Aorta (tissue), 5 donors: ENCODE measurements at places on chromosomes 12 and 14. TPM values are rescaled to one million over a fixed set of nuclear protein-coding genes. Genes with fewer than 3 reads are reported as not detected.

GRCh38 chr12:23290627-23291330 is 658.7 kb downstream of the SOX5 start:
- no peak overlapping the region for H3K4me3 ChIP-seq
- H3K27ac ChIP-seq, result no peak overlapping the region
- no peaks in the 10 kb centered on the region for H3K36me3 ChIP-seq
- DNase-seq, result no peak
- no peaks in the 10 kb centered on the region for H3K27me3 ChIP-seq
- H3K4me1 ChIP-seq, result no peaks in the 10 kb centered on the region

DNA sequence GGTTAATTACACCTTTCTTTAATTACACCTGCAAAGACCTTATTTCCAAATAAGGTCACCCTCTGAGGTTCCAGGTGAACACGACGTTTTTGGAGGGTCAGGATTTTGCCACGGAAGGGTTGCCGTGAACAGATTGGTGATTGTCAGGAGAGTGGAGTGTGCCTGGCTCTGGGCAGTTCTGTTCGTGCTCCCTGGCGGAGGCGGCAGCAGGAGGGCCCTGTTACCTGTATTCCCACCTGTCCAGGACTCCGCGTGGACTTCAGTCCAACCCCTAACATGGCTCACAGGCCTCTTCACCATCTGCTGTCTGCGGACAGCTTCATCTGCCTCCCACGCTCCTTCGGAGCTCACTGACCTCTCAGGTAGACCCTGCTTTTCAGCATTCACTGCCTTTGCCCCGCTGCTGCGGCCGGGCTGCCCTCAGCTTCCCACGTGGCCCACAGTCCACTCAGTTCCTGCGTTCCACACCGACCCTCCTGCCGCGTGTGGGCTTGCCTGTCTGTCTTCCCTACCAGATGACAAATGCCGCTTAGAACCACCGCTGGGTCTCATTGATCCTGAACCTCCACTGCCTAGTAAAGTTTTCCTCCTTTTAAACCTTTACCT is 187.5 kb upstream of the DIO3 start:
- H3K4me3 ChIP-seq, result no peak overlapping the region
- no peak overlapping the region for H3K27ac ChIP-seq
- no peaks in the 10 kb centered on the region for H3K36me3 ChIP-seq
- H3K4me1 ChIP-seq, result no peaks in the 10 kb centered on the region

DNA sequence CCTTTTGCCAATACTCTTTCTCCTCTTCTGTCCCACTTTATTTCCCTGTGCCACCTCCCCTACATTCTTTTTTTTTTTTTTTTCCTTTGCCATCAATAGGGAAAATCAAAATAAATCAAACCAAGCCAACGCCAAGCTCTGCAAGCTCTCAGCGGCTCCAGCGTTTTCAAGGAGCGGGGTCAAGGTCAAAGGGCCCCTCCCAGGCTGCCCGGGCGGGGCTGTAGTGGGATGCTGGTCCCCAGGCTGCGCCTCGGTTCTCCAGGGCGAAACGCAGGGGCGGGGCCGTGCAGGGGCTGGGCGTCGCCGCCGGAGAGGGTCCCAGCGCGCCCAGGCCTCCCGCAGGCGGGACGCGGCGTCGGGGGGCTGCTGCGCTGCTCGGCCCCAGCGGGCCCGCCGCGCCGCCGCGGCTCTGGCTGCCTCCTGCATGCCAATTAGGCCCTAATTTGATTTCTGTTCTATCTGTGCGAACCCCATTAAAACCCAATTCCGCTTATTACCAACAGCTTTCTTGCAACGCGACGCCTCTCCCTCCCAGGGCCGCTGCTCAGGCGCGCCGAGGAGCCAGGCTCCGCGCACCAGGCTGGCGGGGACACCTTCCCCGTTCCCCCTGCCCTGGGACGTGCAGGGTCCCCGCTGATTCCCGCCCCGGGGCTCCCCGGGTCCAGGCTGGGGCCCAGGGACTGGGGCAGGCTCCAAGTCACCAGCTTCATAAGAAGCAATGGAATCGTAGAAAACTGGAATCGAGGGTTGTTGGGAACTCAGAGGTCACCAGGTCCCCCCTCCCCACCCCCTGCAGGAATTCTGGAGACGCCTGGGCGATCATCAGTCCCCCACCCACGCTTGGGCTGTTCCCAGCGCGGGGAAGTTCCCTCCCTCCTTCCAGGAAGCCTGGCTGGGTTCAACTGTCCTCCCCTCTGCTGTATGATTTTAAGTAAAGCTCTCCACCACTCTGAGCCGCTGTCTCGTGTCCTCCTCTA is 50.7 kb upstream of the MAP1LC3B2 start:
- H3K27me3 ChIP-seq, result no peaks in the 10 kb centered on the region
- peak; percentile 55 for DNase-seq
- no peak overlapping the region for H3K27ac ChIP-seq

- no peak overlapping the region for H3K27ac ChIP-seq
- H3K27me3 ChIP-seq, result peaks cover 3% of the 10 kb centered on the region
- no peaks in the 10 kb centered on the region for H3K4me1 ChIP-seq
- no peak for DNase-seq
These were observed 1.1 kb downstream of the PAX9 start for GRCh38 chr14:36662543-36663403.

GRCh38 chr12:57381693-57382220 is 49.1 kb downstream of the R3HDM2 start:
- no peaks in the 10 kb centered on the region for H3K27me3 ChIP-seq
- H3K27ac ChIP-seq, result no peak overlapping the region
- no peaks in the 10 kb centered on the region for H3K36me3 ChIP-seq
- no peak for DNase-seq
- no peaks in the 10 kb centered on the region for H3K4me1 ChIP-seq

- peaks cover 6% of the 10 kb centered on the region for H3K4me1 ChIP-seq
- no peak overlapping the region for H3K4me3 ChIP-seq
- no peak overlapping the region for H3K27ac ChIP-seq
- no peak for DNase-seq
- no peaks in the 10 kb centered on the region for H3K27me3 ChIP-seq
These were observed 20.2 kb downstream of the HDAC7 start for GRCh38 chr12:47799357-47799955.

GRCh38 chr14:91501951-91502930 is 7.9 kb downstream of the PPP4R3A start:
- no peak overlapping the region for H3K4me3 ChIP-seq
- no peaks in the 10 kb centered on the region for H3K27me3 ChIP-seq
- DNase-seq, result no peak
- no peaks in the 10 kb centered on the region for H3K36me3 ChIP-seq
- H3K27ac ChIP-seq, result no peak overlapping the region

- H3K27me3 ChIP-seq, result no peaks in the 10 kb centered on the region
- H3K4me3 ChIP-seq, result peak overlapping the region; percentile 92
- no peaks in the 10 kb centered on the region for H3K4me1 ChIP-seq
- H3K27ac ChIP-seq, result peak overlapping the region; percentile 99
- no peaks in the 10 kb centered on the region for H3K36me3 ChIP-seq
These were observed 1.6 kb downstream of the MMP14 start for GRCh38 chr14:22837750-22838538.

GRCh38 chr12:116480210-116480810 is 78.9 kb upstream of the MAP1LC3B2 start:
- no peak for DNase-seq
- H3K27me3 ChIP-seq, result no peaks in the 10 kb centered on the region
- H3K36me3 ChIP-seq, result no peaks in the 10 kb centered on the region
- no peaks in the 10 kb centered on the region for H3K4me1 ChIP-seq
- H3K4me3 ChIP-seq, result no peak overlapping the region
- no peak overlapping the region for H3K27ac ChIP-seq

DNA sequence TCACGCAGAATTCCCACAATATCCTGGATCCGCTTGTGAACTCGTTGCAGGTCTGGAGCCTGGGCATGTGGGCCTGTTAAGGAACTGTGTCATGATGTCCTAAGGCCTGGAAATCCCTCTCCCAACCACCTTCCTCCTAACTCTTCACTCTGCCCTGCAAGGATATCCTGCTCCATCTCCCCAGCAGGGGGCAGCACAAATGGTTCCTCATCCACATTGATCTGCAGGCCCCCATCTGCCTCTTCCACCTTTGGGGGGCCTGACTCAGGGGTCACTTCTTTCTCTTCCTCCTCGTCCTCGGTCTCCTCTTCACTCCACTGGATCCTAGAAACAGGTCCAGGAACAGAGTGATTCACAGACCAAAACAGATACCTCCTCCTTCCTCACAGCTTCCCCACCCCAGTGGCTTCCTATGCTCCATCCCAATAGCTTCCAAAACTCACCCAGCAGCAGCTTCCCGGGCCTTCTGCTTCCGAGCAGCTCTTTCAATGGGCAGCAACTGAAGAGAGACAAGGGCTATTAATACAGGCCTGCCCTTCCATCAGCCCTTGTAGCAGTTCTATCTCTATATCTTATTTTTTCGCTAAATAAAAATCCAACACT is 4.5 kb downstream of the NOP2 start:
- H3K27me3 ChIP-seq, result no peaks in the 10 kb centered on the region
- H3K4me1 ChIP-seq, result no peaks in the 10 kb centered on the region
- no peak overlapping the region for H3K4me3 ChIP-seq
- H3K27ac ChIP-seq, result no peak overlapping the region
- H3K36me3 ChIP-seq, result peaks cover 6% of the 10 kb centered on the region
- DNase-seq, result peak; percentile 77

DNA sequence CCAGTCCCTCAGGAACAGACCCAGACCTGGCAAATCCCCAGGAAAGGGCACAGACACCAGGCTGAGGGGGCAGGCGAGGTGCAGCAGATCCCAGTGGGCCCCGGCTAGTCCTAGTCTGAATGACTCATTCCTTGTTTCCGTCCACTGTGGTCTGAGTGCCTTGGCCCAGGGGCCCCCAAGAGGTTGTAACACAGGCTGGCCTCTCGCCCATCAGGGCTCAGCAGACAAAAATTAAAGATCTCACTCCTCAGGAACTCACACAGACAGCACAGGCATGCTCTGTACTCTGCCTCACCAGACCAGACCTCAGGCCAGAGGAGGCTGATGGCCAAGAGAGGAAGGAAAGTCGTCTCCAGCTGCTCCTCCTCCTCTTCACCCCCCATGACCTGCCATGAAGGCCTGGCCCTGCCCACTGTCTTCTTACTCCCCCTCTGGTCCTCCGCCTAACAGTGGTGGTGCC is 7.7 kb upstream of the LTBP2 start:
- no peaks in the 10 kb centered on the region for H3K27me3 ChIP-seq
- no peak overlapping the region for H3K4me3 ChIP-seq
- H3K36me3 ChIP-seq, result no peaks in the 10 kb centered on the region

GRCh38 chr14:103803661-103804060 is 43.7 kb downstream of the PPP1R13B start:
- no peaks in the 10 kb centered on the region for H3K36me3 ChIP-seq
- H3K4me1 ChIP-seq, result no peaks in the 10 kb centered on the region
- DNase-seq, result no peak
- no peak overlapping the region for H3K27ac ChIP-seq

DNA sequence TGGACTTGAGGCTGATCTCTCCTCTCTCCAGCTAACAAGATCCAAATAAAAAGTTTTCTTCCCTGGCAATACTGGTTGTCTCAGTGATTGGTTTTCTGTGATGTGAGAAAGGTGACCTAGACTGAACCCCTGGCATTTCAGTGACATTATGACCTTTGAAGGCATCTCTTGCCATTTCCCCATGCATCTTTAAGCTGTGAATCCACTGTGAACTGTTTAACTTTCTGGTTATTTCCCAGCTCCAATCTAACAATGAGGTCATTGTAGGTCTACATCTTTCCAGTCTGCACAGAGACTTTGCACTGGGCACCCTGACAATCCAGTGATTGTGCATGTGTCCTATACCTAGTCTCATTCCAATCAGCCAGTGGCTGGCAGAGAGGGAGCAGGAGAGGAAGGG is 155.9 kb upstream of the NUDT4 start:
- no peaks in the 10 kb centered on the region for H3K36me3 ChIP-seq
- no peak overlapping the region for H3K4me3 ChIP-seq
- no peak overlapping the region for H3K27ac ChIP-seq
- no peaks in the 10 kb centered on the region for H3K27me3 ChIP-seq

GRCh38 chr12:115895247-115895646 is 382.2 kb downstream of the MED13L start:
- H3K36me3 ChIP-seq, result no peaks in the 10 kb centered on the region
- no peak for DNase-seq
- no peaks in the 10 kb centered on the region for H3K4me1 ChIP-seq
- no peak overlapping the region for H3K27ac ChIP-seq

GRCh38 chr12:26106347-26106746 is 18.5 kb downstream of the BHLHE41 start:
- no peaks in the 10 kb centered on the region for H3K36me3 ChIP-seq
- no peaks in the 10 kb centered on the region for H3K27me3 ChIP-seq
- H3K4me3 ChIP-seq, result no peak overlapping the region
- no peak overlapping the region for H3K27ac ChIP-seq

- H3K4me3 ChIP-seq, result no peak overlapping the region
- H3K36me3 ChIP-seq, result no peaks in the 10 kb centered on the region
- no peaks in the 10 kb centered on the region for H3K4me1 ChIP-seq
- DNase-seq, result no peak
These were observed 121.7 kb downstream of the CCER1 start for GRCh38 chr12:90833228-90833627.

DNA sequence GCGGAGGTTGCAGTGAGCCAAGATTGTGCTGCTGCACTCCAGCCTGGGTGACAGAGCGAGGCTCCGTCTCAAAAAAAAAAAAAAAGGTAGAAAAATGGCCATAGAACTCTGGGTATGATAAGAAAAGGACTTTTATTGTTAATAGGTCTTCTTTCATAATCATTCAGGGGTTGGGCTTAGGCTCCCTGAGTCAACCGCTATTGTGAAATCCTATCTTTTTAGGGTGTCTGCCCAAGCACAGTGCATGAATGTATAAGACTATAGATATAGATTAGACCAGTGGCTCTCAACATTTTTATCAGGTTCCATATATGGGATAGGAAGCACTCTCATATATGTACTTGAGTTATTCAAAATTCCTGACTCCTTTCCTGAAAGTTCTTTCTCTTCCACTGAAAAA is 48.7 kb upstream of the USP15 start:
- H3K27me3 ChIP-seq, result no peaks in the 10 kb centered on the region
- H3K27ac ChIP-seq, result no peak overlapping the region
- no peaks in the 10 kb centered on the region for H3K36me3 ChIP-seq
- DNase-seq, result no peak
- no peaks in the 10 kb centered on the region for H3K4me1 ChIP-seq

- no peak overlapping the region for H3K27ac ChIP-seq
- H3K36me3 ChIP-seq, result no peaks in the 10 kb centered on the region
- H3K27me3 ChIP-seq, result no peaks in the 10 kb centered on the region
- no peak overlapping the region for H3K4me3 ChIP-seq
- H3K4me1 ChIP-seq, result peaks cover 1% of the 10 kb centered on the region
- no peak for DNase-seq
These were observed 63.2 kb downstream of the FBXO33 start for GRCh38 chr14:39369029-39369428.

GRCh38 chr12:3888659-3889058 is 15.5 kb upstream of the PARP11 start:
- no peaks in the 10 kb centered on the region for H3K36me3 ChIP-seq
- DNase-seq, result no peak
- H3K4me1 ChIP-seq, result no peaks in the 10 kb centered on the region

Gene DEPDC4
- total RNA-seq, result 0.29 TPM

Gene PTPN6
- 29.8 TPM for total RNA-seq

Gene CTSG
- 3.6 TPM for total RNA-seq

Gene GYS2
- not detected for total RNA-seq

Gene CD27
- 1.2 TPM for total RNA-seq

Gene TRIM9
- 1.3 TPM for total RNA-seq

Gene GZMH
- not detected for total RNA-seq

Gene PKP2
- 0.84 TPM for total RNA-seq

Gene RAPGEF3
- 139 TPM for total RNA-seq

Gene MLH3
- total RNA-seq, result 26.7 TPM

Gene PARPBP
- 2.9 TPM for total RNA-seq

Gene TAS2R42
- total RNA-seq, result not detected

Gene IAPP
- total RNA-seq, result not detected

Gene SLC39A5
- not detected for total RNA-seq

Gene EPYC
- total RNA-seq, result not detected

Gene GPR65
- total RNA-seq, result 2.8 TPM

Gene FCF1
- 42.4 TPM for total RNA-seq

Gene CGRRF1
- total RNA-seq, result 25.4 TPM

Gene MIPOL1
- total RNA-seq, result 20.6 TPM
